ENCODE measurements at places on chromosomes 5 and 9.

GRCh38 chr9:691825-692400 is 149.6 kb upstream of the DMRT1 start:
- no peak for DNase-seq

- DNase-seq, result no peak
Observed at GRCh38 chr9:124733964-124734740, 37.0 kb downstream of the NR6A1 start.

- DNase-seq, result no peak
Observed at GRCh38 chr9:15755660-15756059, 202.8 kb downstream of the CCDC171 start.

- DNase-seq, result no peak
Observed at GRCh38 chr9:128704356-128704670, 2.0 kb downstream of the PKN3 start.

DNA sequence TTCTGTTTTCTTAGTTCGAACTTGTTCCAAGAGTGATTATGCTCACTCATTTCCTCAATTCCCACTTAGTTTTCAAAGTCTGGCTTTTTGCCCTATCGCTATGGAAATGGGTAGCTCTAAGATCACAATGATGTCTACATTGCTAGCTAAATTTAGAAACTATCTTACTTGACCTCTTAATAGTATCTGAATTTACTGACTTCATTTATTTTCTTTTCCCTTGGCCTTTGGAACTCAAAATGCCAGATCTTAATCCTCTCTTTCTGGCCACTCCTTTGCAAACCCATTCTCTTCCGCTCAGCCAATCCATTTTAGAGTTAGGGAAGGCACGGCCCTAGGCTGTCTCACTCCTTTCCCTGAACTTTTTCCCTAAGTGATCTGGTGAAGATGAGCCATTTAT is 137.0 kb downstream of the FER start:
- DNase-seq, result no peak

DNA sequence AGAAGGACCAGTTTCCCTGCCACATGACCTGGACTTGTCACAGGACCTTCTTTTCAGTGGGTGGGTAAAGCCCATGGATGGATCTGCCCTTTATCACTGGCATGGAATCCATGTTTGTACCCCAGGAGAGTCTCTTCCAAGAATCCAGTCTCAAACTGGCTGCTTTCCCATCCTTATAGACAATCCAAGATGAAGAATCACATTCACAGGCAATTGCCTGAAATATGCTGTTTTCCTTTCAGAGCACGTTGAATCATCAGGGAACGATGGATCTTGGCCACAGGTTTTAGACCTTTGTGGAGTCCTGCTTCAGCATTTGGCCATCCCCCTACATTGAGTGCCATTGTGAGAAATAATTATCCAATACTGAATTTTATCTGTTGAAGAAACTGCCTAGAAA is 319.8 kb downstream of the ASTN2 start:
- DNase-seq, result no peak
